Adipocyte (in vitro differentiated cells): ENCODE measurements at places on chromosomes 4 and X.

GRCh38 chr4:138217567-138217966, 24.6 kb downstream of the SLC7A11 start:
- DNase-seq, result no peak

GRCh38 chrX:136028383-136028984, 43.2 kb downstream of the SLC9A6 start:
- DNase-seq, result peak; percentile 85

- no peak for DNase-seq
Observed at GRCh38 chr4:60718874-60719273, 481.3 kb upstream of the ADGRL3 start.

- no peak for DNase-seq
Observed at GRCh38 chrX:78330540-78330939, 3.1 kb upstream of the CYSLTR1 start.

- no peak for DNase-seq
Observed at GRCh38 chr4:154082760-154083535, 294.1 kb upstream of the SFRP2 start.

- no peak for DNase-seq
Observed at GRCh38 chr4:998096-998691, 5.0 kb upstream of the SLC26A1 start.

DNA sequence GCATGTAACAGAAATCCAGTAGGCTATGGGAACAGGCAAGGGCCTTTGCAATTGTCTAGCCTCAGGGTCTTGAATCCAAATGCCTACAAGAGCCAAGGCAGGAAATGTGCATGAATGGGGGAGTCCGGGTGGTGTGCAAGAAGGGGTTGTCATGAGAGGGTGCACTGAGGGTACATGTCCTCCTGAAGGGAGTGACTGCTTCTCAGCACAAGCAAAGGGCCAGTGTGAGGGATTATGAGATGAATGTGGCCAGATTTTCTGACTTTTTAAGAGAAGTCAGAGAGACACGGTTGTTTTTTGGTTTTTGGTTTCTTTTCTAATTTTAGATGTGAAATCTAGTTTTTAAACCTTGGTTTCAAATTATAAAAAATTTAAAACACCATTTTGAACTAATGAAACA, 76.5 kb upstream of the LSM6 start:
- DNase-seq, result no peak

DNA sequence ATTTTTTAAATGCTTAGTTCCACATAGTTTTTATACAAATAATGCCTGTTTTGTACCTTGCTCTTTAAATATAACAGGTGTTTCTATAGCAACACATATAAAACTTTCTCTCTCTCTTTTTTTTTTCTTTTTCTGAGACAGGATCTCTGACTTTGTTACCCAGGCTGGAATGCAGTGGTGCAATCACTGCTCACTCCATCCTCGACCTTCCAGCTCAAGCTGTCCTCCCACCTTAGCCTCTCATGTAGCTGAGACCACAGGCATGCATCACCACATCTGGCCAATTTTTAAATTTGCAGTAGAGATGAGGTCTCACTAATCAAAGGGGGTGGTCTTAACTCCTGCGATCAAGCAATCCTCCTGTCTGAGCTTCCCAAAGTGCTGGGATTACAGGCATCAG, 18.3 kb upstream of the SULT1E1 start:
- no peak for DNase-seq

- DNase-seq, result no peak
Observed at GRCh38 chr4:53680598-53680997, 89.3 kb upstream of the LNX1 start.

- DNase-seq, result no peak
Observed at GRCh38 chr4:138451276-138451663, 209.1 kb upstream of the SLC7A11 start.

GRCh38 chr4:145295547-145295946, 115.2 kb upstream of the OTUD4 start:
- no peak for DNase-seq

- DNase-seq, result no peak
Observed at GRCh38 chrX:13285229-13285628, 34.6 kb downstream of the ATXN3L start.

DNA sequence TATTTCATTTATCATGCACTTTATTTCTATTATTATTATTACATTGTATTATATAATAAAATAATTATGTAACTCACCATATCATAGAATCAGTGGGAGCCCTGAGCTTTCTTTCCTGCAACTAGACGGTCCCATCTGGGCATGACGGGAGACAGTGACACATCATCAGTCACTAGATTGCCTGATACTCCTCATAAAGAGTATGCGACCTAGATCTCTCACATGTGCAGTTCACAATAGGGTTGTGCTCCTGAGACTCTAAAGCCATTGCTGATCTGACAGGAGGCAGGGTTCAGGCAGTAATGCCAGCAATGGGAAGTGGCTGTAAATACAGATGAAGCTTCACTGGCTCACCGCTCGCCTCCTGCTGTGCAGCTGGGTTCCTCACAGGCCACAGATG, 62.3 kb downstream of the DMD start:
- DNase-seq, result no peak

GRCh38 chrX:38985375-38985774, 184.1 kb downstream of the MID1IP1 start:
- DNase-seq, result peak; percentile 48

DNA sequence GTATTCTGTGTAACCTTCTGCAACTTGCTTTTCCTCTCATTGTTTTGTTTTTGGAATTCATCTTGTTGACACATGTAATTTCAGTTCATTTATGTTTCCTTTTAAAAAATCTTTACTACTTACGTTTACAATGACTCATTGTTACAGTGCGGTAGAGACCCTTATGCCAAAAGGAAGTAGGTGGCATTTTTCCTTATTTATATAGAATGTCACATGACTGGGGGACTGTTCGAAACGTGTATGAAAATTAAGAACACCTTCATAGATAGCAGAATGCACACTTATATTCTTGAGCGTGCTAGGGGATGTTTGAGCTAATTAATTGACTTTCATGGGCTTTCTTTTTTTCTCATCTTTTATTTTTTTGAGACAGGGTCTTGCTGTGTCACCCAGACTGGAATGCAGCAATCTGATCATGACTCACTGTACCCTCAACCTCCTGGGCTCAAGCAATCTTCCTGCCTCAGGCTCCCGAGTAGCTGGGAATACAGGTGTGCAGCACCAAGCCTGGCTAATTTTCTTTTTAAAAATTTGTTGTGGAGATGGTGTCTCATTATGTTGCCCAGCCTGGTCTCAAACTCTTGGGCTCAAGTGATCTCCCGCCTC, 7.3 kb downstream of the REPS2 start:
- DNase-seq, result no peak

DNA sequence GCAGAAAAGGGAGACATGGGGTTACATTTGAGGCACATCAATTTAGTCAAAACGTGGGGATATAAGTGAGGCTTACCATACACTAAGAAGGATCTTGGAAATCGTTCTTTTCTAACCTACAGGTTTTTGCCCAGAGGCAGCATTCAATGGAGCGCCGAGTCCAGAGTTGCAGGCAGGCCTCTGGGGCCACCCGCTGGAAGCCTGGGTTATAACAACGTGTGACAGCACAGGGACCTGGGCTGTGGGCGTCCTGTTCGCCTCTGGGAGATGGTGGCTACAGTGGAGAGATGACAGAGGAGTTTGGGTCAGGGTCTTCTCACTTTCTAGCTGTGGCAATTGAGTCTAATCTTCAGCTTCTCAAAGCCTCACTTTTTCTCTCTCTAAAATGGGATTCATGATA, 53.9 kb downstream of the ENPP6 start:
- DNase-seq, result peak; percentile 30

- peak; percentile 64 for DNase-seq
Observed at GRCh38 chrX:154378059-154378798, 866 bp upstream of the EMD start.

DNA sequence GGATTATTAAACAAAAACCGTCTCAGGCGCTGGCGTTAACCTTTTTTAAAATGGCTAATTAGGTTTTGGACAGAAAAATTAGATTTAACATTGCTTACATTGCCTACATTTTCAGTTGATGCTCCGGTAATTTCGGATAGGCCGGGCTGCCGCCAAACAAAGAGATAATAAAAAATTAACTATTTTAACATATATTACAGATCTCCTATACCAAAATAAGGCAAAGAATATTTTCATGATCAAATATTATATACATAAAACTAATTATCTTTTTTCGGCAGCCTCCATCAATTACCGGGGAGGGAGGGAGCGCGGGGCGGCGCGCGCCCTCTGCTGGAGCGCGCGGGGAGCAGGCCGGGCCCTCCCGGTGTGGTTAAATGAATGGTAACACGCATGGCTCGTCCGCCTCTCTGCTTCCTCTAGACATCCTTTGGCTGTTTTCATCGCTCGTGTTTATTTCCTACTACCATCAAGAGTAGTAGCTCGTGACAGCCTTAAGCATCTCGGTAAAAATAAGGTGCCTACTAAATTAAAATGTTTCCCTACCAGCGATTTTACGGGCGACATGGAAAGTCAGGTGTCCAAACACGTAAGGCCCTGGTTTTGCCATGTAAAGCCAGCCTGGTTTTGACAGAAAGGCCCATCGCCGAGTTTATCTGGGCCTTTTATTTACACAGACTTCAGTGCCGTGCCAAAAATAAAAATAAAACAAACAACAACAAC, 52.4 kb upstream of the TMEM33 start:
- DNase-seq, result peak; percentile 70

DNA sequence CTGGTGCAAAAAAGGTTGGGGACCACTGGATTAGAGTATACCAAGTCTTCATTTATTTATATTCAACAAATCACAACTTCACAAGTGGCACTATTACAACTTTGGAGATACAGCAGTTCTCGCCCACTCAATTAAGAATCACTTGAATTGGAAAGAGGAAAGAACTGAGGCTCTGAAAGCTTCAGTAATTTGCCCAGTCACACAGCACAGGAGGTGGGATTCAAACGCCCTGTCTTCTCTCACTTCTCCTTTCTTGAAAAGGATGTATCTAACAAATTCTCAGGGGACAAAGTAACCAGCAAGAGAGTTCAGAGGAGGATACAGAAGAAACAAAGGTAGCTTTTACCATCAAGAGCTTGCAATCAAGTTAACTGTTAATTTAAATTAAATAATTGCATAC, 12.4 kb downstream of the SMIM14 start:
- no peak for DNase-seq

DNA sequence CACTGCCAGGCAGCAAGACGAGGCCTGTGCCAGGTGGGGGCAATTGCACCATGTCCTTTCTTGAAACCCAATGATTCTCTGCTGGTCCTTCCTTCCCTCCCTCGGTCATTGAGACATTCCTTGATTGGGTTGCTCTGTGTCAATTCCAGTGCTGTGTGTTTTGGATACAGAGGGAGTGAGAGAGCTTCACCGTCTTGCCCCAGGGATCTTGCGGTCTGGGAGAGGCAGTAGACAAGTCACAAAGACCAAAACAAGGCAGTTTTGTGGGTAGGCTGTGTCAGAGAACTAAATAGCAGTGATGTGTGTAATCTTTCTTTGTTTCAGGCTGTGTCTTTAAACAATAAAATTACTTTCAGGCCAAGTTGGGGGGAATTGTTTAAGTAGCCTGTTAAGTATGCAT, 38.8 kb upstream of the TADA2B start:
- DNase-seq, result peak; percentile 90

DNA sequence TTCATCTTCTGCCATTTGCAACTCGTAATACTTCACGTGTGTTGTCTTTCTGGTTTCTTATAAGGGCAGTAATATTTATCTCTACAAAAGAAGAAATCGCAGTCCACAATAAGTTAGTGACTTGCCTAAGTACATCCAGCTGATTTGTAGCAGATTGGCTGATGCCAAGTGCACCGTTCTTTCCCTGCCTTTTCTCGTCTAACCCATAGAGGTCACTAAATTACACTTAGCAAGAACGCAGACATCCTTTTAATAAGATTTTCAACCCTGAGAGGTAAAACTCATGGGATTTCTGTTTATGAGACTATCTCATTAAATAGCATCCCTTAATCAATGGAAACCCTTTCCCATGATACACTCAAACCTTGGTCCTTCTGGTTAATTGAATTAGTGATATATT, 408.6 kb upstream of the ACTRT1 start:
- no peak for DNase-seq

DNA sequence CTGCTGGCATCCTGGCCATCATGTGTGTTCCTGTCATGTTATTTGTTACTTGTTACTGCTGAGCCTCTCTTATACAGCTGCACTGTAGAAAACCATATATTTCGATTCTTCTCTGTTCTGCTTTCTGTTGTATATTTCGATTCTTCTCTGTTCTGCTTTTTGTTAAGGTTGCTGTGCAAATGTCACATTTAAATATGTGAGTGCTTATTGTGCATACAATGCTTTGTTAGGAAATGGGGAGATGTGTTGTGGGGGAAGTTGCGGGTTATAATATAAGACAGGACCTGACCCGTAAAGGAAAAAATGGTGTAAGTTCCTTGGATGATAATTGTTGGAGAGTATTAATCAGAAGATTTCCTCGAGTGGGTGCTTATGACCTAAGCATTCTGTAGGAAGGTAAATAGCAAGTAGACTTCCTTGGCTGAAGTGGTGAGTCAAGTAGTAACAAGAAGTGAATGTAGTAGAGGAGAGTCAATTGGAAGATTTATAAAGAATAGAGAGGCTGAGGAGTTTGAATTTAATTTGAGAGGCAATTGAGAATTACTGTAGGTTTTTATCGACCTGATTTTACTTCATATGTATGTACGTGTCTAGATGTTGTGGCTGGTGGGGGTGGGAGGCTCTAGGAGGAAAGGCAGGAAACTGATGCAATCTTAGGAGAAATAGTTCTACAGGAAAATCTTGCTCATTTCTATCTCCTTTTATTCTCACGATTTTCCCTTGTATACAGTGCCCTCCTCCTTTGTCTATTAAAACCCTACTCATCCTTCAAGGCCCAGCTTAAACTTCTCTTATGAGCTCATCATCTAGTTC, 8.5 kb downstream of the OGT start:
- DNase-seq, result peak; percentile 75

- DNase-seq, result no peak
Observed at GRCh38 chr4:55822329-55822728, 2.7 kb downstream of the EXOC1L start.

- DNase-seq, result no peak
Observed at GRCh38 chrX:6826856-6827255, 291.9 kb upstream of the VCX3A start.

DNA sequence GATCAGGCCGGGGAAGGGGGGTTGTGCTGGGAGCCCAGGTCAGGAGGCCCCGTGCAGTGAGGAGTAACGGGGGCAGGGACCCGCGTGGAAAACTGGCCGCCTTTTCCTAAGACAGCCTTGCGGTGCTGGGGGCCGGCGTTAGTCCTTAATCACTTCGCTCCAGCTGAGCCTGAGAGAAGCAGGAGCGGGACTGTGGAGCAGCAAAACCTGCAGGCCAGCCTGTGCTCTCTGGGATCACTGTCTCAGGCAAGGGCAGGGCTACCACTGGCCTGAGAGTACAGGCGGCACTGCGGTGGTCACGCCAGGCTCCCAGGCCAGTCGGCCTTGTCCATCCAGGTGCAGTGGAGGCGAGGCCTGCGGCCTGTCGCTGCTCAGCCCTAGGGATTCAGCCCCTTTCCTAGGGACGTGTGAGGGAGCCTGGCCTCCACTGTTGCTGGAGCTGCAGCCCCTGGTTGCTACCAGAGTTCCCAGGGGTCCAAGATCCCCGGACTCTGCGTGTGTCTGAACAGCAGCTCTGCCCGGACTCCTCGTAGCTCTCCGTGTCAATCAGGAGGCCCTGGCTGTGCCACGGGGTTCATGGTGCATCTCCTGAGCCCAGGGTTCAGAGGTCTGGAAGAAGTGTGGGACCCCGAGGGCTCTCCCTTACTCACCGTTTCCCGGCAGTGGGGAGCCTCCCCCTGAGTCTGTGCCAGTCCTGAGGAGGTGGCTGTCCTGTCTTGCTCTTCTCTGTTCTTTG, 2141.7 kb upstream of the TENM3 start:
- no peak for DNase-seq

GRCh38 chr4:3716631-3717235, 49.5 kb upstream of the ADRA2C start:
- DNase-seq, result no peak
